ENCODE measurements at places on chromosomes 11 and 22.
A peak's percentile ranks its signal among the peaks of the same experiment; 100 is the strongest.

DNA sequence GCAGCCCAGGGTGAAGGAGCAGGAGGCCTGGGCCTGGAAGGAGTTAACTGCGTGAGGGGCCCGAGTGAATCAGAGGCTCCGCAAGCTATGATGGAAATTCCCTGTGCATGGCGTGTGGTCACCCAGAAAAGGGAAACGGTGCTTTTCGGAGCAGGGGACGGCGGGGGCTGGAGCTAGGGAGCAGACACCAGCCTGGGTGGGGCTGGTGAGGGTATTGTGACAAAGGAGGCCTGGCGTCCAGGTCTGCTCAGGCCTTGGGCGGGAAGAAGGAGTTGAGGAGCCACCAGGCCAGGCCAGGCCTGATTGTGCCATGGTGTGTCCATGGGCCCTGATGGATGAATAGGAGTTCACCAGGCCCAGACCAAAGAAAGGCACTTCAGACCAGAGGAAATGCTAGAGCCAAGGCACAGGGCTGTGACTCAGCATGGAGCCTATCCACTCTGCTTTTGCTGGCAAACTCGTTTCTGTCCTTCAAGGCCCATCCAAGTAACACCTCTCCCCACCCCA is 12.8 kb upstream of the SPI1 start:
- no peak for DNase-seq

DNA sequence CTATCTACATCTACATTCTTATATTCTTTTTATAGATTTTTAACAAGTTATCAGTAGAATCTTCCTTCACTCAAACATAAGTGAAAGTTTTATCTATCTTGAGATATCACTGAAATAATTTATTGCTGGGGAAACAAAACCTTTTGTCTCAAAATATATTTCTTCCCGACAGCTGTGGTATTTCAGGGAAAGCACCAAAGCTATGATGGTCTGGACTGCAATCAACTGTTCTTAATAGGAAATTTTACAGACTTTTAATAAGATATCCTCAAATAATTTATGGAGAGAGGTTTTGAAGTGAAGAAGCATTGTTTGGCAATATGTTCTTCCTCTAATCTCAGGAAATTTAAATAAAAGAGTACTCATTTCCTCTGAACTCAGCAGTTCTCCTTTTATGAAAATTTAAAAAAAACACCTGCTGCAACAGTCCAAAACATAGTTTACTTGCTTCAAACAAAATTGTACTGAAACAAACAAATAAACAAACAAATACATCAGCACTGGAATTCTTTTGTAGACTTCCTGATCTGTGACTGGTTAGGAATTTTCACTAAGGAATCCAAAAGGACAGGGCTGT is 33.9 kb upstream of the EIF3M start:
- no peak for DNase-seq

DNA sequence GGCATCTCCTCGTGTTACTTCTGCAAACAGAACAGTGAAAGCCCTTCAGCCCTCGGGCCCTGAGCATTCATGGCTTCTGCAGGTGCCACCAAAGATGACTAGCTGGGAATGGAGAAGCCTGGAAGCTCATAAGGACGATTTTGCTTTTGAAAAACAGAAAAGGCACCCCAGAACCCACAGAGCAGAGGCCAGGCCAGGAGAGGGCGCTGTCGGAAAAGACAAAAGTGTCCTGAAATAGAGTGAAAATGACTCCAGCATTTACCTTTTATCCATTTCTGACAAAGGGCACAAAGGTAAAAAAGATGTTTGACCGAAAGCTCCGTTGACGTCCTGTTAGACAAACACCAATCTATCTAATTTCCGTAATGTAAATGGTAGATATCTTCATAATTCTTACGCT is 37.6 kb downstream of the ZNF195 start:
- no peak for DNase-seq

DNA sequence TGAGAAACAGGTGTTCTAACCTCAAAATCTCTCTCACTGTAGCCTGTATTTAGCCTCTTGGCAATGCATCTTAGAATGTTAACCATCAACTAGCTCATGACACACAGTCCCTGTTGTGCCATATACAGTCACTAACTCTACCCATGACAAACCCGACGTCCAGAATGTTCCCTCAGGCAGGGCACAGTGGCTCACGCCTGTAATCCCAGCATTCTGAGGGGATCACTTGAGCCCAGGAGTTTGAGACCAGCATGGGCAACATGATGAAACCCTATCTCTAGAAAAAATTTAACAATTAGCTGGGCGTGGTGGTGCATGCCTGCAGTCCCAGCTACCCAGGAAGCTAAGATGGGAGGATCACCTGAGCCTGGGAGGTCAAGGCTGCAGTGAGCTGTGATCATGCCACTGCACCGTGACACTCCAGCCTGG is 18.2 kb upstream of the CCDC34 start:
- DNase-seq: no peak

DNA sequence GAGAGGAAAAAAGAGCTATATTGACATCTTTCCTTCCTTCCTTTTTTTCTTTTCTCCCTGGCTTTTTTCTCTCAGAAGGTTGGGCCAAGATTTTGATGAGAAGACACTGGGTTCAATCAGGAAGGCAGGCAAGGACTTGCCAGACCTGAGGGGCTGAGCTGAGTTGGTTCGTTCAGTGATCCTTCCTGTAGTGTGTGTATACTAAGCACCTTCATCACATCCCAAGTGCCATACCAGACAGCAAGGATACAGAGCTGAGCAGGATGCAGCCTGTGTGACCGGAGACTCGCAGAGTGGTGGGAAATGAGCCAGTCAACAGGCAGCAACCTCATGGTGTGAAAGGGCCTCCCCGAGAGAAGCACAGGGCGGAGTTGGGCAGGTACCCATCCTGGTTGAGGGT is 95.5 kb downstream of the SPON1 start:
- DNase-seq: no peak

- DNase-seq: peak; percentile 51
Measured at GRCh38 chr11:34243600-34244464, 114.0 kb downstream of the ABTB2 start.

- DNase-seq: no peak
Measured at GRCh38 chr11:46429717-46430116, 38.1 kb upstream of the CHRM4 start.

DNA sequence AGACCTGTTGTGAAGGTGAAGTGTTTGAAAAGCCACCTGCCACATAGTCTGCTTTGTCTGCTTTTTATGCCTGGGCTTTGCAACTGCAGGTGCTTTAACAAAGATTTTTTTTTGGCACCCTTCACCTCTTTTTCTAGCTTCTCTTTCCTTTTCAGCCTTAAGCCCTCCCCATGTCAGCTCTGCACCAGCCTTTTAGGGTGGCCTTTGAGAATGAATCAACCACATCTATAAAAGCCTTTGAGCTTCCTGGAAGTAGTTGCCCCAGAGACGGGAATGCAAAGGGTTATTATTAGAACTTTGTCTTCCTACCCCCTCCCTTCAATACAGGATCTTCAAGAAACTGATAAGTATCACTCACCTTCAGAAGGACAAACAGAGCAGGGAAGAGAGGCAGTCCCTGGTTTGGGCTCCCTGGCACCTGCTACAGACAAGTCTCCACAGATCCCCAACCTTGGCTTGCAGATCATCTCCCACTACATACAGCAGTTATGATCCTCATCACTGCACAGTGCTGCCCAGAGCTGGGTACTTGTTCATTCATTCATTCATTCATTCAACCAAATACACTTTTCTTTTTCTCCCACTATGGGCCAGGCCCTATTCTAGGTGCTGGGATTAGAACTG is 8.0 kb downstream of the PVALB start:
- no peak for DNase-seq

GRCh38 chr11:2537010-2537705 is 92.3 kb downstream of the KCNQ1 start:
- DNase-seq: no peak

DNA sequence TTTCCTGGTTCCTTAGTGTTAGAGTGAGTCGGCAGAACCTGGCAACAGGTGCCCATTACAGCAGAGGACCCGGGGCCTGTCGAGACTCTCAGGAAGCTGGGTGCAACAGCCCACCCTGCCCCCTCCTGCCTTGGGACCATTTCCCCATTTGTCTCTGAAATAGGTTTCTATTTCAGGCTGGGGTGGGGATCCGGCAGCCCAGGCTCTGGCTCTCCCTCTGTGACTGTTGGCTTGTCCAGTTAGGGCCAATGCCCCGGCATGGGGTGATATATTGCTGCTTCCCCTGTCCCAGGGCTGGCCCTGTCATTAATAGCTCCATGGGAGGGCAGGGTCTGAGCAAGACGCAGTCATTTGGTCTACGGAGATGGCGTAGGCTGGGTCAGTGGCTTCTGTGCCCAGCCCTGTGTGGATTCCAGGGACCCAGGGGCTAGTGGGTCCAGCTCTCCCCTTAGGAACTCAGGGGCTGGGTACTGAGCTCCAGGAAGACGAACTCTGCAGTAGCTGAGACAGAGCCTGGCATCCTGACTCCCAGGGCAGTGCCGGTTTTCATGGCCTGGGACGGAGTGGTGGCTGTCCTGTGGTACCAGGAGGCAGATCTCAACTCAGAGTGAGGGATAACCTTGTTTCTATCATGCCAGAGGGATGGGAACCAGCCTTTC is 2.7 kb downstream of the P2RY6 start:
- no peak for DNase-seq

- DNase-seq: no peak
Measured at GRCh38 chr22:48738204-48738980, 1089.3 kb downstream of the BRD1 start.

DNA sequence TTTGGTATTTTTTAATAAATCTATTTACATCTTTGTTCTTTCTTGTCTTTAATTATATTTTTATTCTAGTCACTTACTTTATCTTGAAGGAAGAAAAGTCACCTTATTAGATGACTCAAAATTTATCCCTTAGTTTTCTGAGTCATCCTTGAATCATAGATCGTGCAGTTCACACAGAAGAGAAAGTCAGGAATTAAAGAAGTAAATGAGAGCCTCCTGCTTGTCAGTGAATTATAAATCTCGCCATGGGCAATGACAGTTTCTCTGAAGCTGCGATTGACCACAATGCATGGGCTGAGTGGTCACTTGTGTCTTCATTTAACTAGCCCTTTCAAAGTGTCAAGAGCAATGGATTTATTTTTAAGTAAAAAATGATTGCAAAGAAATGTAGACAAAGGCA is 91.2 kb downstream of the LUZP2 start:
- no peak for DNase-seq

DNA sequence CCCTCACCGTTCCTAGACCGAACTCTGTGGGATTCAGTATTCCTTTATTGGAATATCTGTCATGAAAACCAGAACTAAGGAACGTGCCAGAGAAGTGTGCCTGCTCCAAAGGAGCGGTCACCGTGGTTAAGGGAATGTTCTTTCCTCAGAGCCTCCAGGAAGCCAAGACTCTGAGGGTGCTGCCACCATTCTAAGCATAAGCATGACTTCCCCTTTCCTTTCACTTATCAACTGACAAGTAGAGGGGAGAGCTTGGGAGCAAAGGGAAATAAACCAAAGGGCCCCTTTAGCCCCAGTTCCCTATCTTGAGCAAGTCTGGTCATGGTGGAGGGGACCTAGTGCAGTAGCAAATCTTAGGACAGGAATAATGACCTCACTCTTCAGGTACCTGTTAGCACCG is 26.8 kb downstream of the CTR9 start:
- no peak for DNase-seq

DNA sequence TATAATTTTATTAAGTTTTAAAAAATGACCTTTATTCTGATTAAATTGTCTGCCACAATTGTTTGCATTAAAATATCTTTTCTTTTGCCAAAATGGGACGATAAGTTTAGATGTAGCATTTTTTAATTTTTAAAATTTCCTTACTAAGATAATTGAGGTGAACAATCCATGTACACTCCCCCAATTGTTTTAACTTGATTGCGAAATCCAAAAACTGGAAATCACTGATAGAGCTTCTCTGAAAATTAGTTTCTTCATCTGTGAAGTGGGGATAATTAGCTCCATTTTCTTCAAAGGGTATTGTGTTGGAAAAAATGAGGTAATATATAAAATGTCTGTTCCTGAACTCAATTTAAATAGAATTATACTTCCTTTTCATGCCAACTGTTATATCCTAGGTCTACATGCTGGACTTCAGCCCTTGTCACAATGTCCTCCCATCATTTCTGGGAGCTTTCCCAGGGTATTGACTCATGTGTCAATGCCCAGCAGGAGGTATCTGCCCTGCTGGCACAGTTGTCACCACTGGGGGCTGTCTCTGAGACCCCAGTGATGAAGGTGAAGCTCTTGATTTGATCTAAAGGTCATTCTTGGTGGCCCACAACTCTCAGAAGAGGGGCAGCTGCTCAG is 28.7 kb upstream of the NAV2 start:
- DNase-seq: no peak

GRCh38 chr11:13228572-13228971 is 49.0 kb upstream of the BMAL1 start:
- no peak for DNase-seq

DNA sequence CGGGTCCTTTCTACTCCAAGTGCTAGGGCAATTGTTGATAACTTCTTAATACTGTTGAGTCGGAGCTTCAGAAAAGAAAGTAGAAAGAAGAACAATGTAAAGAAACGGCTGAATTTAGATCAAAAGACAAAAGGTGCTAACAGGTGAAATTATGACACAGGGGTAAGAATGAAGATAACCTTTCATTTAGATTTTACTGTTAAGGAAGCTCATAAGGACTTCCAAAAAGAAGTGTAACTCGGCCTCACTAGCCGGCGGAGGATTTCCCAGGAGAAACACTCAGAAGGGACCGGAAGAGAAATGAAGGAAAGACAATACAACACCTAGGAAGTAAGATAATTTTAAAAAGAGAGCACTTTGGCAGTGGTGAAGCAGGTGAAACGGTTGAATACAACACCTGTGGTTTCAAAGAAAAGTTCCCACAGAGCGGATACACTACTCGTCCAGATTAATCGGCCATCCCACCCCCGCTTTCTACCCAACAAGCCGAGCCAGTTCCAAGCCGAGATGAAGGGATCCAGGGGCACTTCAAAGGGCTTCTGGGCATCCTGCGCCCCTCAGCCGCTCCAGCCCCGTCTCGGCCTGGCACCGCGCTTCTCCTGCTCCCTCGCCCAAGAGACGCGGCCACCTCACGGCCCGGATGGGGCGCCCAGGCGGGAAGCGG is 737 bp downstream of the PPP2R1B start:
- no peak for DNase-seq

DNA sequence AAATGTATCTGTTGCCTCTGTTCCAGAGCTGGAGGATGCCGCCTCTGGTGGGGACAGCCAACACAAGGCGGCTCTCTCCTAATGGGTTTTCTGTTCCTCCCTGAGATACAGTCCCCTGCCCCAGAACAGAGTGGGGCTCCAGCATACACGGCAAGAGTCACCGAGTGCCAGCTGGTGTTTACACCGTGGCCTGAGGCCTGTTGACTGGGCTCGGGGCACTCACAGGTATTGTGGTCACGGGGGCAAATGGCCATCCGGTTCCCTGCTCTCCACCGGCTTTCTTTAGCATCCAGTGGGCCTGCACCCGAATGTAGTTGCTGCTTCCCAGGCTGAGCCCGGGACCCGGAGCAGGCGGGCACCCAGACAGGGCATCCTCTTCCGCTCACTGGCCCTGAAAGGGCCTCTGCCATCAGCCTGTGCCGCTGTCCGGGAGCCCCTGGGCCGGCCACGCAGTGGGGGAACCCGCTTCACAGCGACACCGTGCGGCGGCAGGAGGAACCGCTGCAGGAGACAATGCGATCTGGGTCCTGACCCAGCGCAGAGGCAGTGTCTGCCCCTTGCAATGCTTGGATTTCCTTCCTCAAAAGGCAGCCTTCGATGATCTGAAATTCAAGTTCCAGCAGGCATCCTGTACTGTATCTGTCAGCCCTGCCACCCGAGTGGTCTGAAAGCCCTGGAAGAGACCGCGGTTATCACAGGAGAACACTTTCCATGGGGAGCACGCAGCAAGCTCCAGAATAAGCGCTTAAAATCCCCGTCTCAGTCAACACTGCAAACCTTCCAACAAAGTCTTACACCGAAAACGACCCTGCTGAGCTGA is 859 bp upstream of the KRTAP5-5 start:
- DNase-seq: no peak

- no peak for DNase-seq
Measured at GRCh38 chr22:38141217-38141973, 30.9 kb upstream of the BAIAP2L2 start.

All from non-pigmented ciliary epithelial cell (primary cell).